ENCODE measurements at places on chromosomes 5 and 9.

GRCh38 chr5:56350597-56351170 is 117.6 kb upstream of the ANKRD55 start:
- DNase-seq, result no peak

DNA sequence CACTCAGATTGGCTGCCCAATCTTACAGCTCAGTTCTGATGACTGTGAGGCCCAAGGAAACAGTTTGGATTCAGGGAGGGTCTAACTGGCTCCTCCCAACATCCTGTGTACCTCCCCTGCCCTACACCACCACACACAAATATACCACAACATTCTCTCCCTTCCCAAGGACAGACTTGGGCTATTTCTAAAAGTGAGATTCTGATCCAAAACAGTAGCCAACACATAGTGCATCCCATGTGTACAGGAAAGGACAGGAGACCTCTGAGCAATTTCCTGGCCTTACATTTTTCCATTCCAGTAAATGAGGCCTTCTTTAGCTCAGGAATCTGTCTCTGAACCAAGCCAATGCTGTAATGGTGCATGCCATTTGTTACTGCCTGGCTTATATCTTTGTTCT is 20.8 kb downstream of the ZNF366 start:
- no peak for DNase-seq

DNA sequence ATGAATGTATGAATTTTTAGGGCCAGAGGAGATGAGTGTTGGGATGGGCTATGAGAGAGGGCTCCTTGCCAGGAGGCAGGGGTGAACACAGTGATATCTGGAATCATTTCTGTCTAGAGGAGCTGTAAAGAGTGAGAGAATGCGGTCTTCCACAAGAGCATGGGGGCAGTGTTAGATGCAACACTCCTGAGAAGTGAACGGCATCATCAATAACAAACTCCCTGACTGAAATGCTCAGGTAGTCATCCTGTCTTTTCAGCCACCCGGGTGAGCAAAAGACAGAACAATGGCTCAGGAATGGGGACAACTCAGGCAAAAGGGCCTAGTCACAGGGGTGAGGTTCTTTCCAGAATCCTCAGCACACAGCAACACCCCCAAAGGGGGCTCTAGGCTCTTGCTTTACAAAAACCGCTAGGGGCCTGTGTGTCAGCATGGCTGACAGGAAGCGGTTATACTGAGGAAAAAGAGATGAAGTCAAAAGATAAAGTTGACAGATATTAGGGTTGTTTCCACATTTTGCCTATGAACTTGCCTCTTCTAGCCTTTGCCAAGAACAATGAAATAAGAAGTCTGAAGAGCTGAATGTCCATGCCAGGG is 104.6 kb upstream of the LRRTM2 start:
- no peak for DNase-seq

DNA sequence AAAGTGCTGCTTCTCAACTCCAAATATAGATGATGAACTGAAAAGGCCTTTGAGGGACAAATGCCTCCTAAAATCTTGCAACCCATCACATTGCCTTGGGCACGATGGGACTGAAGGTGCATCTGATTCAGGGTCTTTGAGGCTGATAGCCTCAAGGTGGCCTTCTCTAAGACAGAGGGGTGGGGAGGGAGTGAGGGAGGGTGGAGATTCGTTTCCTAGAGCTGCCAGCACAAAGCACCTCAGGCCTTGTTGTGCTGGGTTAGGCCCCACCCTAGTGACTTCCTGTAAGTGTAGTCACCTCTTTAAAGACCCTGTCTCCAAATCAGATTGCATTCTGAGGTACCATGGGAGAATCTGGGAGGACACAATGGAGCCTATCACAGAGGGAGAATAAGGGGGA is 57.1 kb downstream of the BARX1 start:
- no peak for DNase-seq

- no peak for DNase-seq
Measured at GRCh38 chr5:76021936-76022584, 61.1 kb upstream of the SV2C start.

DNA sequence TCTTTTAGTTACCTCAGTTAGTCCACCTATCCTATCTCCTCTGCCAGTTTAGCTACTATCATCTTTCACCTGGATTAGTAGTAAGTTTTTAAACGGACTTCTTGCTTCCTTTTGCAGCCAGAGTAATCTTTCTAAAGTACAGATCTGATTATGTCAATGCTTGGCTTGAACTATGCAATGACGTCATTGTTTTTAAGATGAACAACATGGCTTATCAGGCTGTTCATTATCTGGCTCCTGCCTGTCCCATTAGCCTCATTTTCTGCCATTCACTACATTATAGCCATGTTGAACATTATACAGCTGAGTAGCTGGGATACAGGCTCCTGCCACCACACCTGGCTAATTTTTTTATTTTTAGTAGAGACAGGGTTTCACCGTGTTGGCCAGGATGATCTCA is 98.7 kb downstream of the RANBP17 start:
- DNase-seq, result no peak

GRCh38 chr5:15159606-15160005 is 288.0 kb upstream of the ANKH start:
- DNase-seq, result no peak

DNA sequence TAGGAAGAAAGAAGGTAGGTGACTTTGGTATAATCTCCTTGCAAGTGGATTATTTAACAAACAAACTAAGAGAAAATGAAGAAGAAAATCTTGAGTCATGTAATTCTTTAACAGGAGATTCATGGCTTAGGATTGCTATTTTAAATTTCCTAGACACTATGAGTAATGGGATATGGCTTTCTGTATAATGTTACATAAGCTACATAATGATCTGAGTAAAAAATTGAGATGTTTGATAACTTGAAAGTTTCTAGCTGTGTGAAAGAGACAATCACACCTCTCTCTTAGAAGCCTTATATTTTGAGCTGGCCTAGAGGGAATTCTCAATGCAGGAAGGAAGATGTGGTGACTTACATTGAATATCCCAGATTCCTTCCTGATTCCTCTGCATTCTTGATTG is 92.5 kb downstream of the CDH9 start:
- DNase-seq, result no peak

DNA sequence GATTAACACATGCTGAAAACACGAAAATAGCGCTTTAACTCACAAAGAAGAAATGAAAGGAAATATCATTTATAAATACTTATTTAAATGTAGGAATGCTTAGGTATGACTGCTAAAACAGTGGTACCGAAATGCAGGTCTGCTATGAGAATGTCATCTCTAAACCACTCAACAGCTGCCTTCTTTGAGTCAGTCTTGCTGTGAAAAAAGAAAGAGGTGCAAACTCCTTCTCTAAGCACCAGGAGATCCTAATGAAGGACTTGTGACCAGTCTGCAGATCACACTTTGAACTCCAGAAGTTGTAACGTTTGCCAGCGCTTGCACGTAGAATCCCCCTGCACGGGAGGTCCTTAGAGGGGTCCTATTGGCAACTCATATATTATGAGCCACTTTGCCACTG is 86.6 kb downstream of the TRIO start:
- no peak for DNase-seq

DNA sequence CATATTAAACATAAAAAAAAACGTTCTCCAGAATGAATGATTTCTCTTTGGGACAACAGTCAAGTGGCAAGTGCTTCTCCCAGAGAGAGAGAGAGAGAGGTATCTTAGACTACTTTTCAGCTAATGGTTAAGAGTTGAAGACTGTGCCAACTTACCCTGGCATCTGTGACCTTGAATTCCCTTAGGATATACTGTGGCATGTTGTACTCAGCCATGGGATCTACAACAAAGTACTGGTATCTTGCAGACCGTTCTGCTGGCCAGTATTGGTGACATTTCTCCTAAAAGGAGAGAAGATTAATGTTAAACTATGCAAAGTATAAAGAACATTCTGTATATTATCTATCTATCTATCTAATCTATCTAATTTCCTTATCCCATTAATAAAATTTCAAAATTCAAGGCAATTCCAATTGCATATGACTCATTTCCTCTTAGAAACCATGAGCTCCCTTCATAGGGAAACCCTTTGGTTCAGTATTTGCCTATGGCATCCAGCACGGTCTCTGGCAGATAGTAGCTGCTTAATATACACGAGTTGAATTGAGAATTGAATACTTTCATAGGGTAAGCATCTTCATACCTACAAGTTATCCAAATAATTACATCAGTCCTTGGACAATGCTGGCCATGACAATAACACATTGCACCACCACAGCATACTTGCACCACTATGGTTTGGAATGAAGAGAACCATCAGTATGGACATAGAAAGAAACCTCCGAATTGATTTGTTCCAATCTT is 539.4 kb upstream of the DMAC1 start:
- no peak for DNase-seq

GRCh38 chr9:133843751-133844397 is 105.7 kb upstream of the SARDH start:
- no peak for DNase-seq

- no peak for DNase-seq
Measured at GRCh38 chr9:33455945-33456344, 8.6 kb upstream of the AQP3 start.

GRCh38 chr5:95780597-95780996 is 41.9 kb downstream of the GLRX start:
- no peak for DNase-seq

- no peak for DNase-seq
Measured at GRCh38 chr9:10008101-10008799, 604.6 kb downstream of the PTPRD start.

GRCh38 chr5:53355931-53356330 is 124.5 kb upstream of the FST start:
- DNase-seq, result no peak

GRCh38 chr5:180646289-180646962 is 3.0 kb downstream of the FLT4 start:
- no peak for DNase-seq

DNA sequence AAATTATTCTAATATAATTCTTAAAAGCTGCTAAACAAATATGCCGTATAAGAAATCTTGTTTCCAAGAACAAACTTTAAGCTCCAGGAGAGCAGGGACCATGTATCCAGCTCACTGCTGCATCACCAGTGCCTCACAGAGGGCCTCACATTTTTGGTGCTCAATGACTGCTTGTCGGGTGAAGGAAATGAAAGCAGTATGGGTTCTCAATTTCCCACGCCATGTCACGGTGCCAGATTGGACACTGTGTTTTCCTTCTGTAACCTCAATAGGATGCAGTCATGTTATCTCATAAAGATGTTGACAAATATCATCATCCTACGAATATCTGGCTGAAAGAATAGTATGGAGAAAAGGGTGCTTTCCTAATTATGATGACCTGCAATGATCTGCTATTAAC is 64.7 kb downstream of the POU5F2 start:
- no peak for DNase-seq

GRCh38 chr5:168198359-168198758 is 93.1 kb upstream of the WWC1 start:
- no peak for DNase-seq

- DNase-seq, result no peak
Measured at GRCh38 chr5:158194561-158194976, 335.6 kb upstream of the CLINT1 start.
